ENCODE measurements at places on chromosomes 13 and 19. TPM values are rescaled to one million over a fixed set of nuclear protein-coding genes. Genes with fewer than 3 reads are reported as not detected.

GRCh38 chr13:94353167-94353710 lies 126.2 kb downstream of the DCT start:
- no peak for DNase-seq

DNA sequence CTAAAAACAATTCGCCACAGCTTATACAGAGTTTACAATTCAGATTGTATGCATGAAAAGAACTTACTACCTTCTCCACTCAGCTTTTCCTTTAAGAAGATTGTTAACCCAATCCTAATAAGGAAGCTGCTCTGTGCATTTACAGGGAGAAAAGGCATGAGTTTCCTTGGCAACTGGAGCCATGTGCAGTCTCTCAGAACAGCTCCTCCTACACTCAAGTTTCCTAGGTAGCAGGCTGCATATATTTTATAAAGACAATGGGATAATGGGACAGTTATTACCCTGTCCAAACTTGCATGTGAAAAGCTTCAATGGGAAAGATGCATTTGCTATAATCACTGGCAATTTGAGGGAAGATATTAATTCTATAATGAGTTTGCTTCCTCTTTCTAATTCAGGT lies 125.5 kb upstream of the TRPC4 start:
- no peak for DNase-seq

DNA sequence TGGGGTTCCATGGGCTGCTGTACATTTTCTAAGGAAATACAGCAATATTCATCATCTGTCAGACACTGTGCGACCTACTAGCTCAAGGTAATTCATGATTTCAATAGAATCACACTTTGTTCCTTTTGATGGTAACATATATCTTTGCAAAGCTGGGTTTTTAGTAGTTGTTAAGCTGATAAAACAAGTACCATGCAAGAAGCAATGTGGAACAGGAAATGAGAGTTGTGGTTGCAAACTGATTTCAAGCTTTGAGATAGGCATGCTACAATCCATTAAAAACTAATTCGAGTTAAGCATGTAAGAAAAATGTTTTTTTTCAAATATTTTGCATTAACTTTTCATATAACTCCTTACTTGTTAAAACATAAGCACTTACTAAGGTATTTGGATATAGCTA lies 6.8 kb upstream of the MBNL2 start:
- no peak for DNase-seq

DNA sequence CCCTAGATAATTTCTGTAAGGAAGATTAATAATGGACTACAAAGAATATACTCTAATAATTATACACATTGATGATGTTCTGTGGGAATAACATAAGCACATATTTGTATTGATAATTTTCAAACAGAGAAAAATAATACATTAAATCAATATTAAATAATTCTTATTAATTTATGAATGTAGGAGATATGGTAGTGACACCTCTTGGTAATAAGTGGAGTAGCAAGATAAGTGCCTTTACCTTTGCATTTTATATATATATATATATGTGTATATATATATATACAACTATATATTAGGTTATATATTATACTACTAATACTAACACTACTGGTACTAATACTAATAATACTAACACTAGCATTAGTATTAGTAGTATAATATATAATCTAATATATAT lies 905.8 kb downstream of the SLITRK1 start:
- DNase-seq: no peak

- no peak for DNase-seq
Observed at GRCh38 chr13:22562116-22562515, 618.7 kb upstream of the SGCG start.

- DNase-seq: no peak
Observed at GRCh38 chr19:4774136-4774535, 17.4 kb upstream of the FEM1A start.

GRCh38 chr19:46435009-46435408 lies 6.3 kb upstream of the PNMA8C start:
- DNase-seq: no peak

- DNase-seq: no peak
Observed at GRCh38 chr19:32671883-32672593, 2.9 kb downstream of the ANKRD27 start.

GRCh38 chr19:39953915-39954314 lies 17.1 kb upstream of the PSMC4 start:
- DNase-seq: no peak

DNA sequence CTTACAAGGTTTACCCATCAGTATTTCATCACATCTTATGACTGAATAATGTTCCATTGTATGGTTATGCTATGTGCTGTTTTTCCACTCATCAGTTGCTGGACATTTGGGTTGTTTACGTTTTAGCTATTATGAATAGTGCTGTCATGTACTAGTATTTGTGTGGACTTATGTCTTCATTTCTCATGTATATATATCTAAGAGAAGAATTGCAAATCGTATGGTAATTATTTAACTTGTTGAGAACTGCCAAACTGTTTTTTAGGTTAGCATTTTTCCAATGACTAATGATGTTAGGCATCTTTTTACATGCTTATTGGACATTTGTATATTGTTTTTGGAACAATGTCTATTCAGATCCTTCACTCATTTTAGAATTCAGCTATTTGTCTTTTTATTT lies 368.3 kb downstream of the LMO7 start:
- no peak for DNase-seq

Gene TMEM255B
- total RNA-seq: 17.0 TPM

Gene HOMER3
- 24.5 TPM for total RNA-seq

Gene CYP4F2
- total RNA-seq: 66.6 TPM

Gene NKPD1
- total RNA-seq: 0.52 TPM

Gene RASIP1
- total RNA-seq: 13.1 TPM

All from mucosa of gallbladder (tissue), 1 donor.